CD4-positive, alpha-beta T cell treated with Interleukin-1 beta for 1 hour (primary cell): ENCODE measurements at places on chromosomes 7 and 10.

GRCh38 chr7:132557489-132558044 lies 18.7 kb downstream of the PLXNA4 start:
- DNase-seq, result no peak

GRCh38 chr10:24502006-24502405 lies 221.7 kb downstream of the ARHGAP21 start:
- DNase-seq, result no peak

- no peak for DNase-seq
Observed at GRCh38 chr7:25847336-25848070, 304.5 kb upstream of the NFE2L3 start.

- DNase-seq, result no peak
Observed at GRCh38 chr10:74763934-74764591, 62.3 kb upstream of the KAT6B start.

- no peak for DNase-seq
Observed at GRCh38 chr10:62917475-62918238, 101.5 kb upstream of the EGR2 start.

- peak; percentile 57 for DNase-seq
Observed at GRCh38 chr10:79063661-79064492, 4.9 kb upstream of the ZMIZ1 start.

DNA sequence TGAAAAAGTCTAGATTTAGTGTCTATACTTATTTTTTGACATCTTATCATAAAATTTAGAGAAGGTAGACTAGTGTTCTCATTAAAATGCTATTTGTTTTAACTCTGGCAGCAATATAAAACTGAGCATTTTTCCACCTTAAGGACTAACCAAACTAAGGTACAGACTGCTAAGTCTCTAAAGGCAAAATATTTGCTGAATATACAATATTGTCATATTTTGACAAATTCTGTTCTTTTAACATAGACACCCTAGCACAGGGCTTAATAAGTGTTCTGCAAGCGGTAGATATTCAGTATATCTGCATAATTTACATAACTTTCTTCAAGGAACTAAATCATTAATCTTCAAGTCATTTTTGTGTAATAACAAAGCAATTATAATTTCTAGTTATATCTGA lies 8.6 kb downstream of the RTKN2 start:
- DNase-seq, result no peak

GRCh38 chr10:17227367-17228090 lies 512 bp upstream of the VIM start:
- no peak for DNase-seq

- no peak for DNase-seq
Observed at GRCh38 chr10:59124187-59124586, 52.3 kb upstream of the PHYHIPL start.

GRCh38 chr7:93747019-93747418 lies 143.5 kb downstream of the TFPI2 start:
- DNase-seq, result no peak

- no peak for DNase-seq
Observed at GRCh38 chr7:88452646-88453045, 146.0 kb upstream of the STEAP4 start.

DNA sequence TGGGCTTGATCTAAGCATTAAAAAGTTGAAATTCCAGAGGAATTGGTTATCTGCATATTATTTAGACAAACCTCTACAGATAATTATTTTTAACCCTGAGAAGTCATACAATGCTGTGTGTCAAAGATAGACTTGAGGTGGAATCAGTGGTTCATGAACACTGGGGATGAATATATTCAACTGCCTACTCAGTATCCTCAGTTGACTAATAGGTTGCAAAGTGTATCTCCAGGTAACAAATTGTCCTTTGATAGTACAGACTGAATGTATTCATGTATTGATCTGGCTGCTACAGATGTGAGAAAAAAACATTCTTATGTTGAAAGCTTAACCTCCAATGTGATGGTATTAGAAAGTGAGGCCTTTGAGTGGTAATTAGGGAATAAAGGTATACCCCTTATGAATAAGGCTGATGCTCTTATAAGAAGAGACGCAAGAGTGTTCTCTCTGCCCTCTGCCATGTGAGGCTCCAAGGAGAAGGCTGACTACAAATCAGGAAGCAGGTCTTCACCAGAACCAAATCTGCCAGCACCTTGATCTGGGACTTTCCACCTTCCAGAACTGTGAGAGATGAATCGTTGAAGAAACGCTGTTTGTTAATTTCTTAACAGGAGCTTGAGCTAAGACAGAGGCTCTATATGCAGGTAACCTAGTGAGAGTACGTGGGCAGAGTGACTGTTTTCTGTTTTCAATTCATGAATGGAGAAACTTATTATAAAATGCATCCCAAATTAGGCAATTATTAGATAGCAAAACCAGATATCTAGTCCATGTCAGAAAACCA lies 7.5 kb downstream of the MRPL32 start:
- DNase-seq, result no peak

DNA sequence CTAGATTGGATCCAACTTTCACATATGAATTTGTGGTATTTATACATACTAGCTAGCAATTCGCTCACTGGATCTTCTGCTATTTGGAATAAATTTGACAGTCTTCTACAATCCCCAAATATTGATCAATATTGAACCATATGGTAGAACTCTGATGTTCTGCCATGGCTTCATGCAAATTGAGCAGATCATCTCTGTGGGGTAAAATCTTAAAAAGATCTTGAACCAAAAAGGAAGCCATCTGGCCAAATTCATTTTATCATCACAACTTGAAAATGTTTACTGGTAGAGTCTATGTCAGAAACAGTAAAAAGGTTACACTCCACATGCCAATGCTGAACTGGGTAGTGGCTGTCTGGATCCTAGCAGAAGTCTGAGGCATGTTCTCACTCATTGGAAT lies 80.0 kb downstream of the LHFPL3 start:
- DNase-seq, result no peak

- DNase-seq, result no peak
Observed at GRCh38 chr7:18312482-18312881, 183.1 kb upstream of the HDAC9 start.

DNA sequence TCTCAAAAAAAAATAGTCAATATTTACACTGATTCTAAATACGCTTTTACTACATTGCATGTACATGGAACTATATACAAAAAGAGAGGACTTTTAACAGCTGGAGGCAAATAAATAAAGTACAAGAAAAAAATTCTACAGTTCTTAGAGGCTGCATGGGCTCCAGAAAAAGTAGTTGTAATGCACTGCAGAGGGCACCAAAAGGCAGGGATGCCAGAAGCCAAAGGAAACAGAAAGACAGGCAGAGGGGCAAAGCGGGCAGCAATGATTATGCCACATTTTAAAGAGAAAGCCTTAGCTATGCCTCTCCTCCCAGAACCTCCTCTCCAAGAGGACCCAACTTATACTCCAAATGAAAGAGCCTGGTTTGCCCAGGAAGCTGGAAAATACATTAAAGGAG lies 11.6 kb upstream of the ADCK2 start:
- DNase-seq, result no peak

DNA sequence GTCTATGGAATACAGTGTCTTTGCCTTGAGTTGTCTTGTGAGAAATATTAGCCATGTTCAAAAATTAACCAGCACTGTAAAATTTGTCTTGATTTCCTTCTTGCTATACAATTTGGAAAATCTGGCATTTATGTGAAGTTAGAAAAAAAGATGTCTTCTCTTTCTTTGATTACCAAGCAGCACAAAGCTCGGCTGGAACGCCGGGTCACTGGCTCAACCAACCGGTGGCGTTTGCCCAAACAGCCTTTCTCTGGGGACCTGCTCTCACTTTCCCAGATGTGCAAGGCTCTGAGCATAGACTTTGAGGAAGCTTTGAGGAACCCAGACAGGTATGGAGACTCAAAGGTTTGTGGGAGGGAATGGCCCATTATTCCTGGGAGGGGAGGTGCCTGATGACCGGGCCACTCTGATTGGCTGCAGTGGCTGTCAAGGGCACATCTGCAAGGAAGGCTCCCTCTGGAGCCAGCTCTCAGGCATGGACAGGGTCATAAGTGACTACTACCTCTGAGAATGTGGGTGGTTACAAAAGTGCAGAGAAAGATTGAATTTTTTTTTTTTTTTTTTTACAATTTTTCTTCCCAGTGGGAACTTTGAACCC lies 5.6 kb downstream of the BTBD16 start:
- no peak for DNase-seq

GRCh38 chr10:24465891-24466818 lies 257.2 kb downstream of the KIAA1217 start:
- DNase-seq, result no peak

GRCh38 chr10:111599943-111600342 lies 523.1 kb downstream of the ADRA2A start:
- DNase-seq, result no peak

GRCh38 chr10:79012567-79012966 lies 56.2 kb upstream of the ZMIZ1 start:
- no peak for DNase-seq

DNA sequence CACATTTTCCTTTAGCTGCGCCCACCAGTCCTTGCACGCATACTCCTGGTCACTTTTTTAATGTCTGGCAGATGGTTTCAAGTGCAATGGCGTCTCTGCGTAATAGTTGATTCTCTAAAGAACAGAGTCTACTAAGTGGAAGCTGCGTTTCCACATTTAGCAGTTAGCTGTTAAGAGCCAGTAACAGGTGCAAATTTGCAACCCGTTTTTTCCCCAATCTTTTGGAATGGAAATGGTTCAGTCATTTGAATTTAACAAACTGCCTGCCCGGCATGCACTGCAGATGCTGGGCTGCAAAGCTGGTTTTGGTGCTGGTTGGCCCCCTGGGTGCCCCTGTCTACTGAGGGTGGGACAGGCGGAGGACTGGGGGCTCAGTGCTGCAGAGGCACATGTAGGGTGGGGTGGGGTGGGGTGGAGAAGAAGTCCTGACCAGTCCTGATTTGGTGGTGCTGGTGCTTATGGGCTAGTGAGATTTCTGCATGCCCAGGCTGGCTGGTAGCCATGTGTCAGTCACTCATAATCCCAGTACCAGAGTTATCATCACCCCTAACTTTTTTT lies 43.9 kb downstream of the CUX1 start:
- DNase-seq, result no peak

GRCh38 chr7:30968747-30969603 lies 5.2 kb downstream of the GHRHR start:
- no peak for DNase-seq

DNA sequence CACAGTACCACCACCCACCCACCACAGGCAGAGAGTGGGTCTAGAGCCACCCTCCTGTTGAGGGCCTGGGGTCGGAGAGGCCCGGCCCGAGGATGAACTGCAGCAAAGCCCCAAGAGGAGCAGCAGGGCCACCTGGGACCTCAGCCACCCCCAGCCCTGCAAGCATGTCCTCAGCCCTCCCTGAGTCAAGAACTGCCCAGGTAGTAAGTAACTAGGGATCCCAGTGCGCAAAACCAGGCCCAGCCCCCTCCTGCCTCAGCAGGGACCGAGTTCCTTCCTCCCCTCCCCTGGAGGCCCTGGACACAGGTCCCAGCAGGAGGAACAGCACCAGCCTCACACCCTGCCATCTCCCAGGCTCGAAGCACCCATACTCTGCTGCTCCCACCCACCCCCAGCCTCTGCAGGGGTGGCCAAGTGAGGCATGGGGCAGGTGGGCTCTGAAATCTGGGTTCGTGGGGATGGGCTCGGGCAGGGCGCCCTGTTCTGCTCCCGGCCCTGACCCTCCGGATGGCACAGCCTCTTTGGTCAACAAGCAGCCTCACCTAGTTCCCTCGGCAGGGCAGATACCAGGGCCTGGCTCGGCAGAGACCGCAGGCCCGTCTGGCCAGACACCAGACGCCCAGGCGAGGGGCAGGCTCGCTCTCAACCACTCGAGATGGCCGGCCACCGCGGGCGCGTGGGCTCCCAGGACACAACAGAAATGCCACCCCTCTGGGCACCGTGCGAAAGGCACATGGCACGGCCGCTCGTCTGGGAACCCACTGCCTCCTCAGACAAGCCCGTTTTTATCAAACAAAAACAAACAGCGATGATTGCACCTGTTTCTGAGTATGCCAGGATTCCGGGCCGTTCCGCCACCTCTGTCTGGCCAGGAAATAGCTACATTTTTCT lies 15.2 kb downstream of the PDGFA start:
- DNase-seq, result no peak

DNA sequence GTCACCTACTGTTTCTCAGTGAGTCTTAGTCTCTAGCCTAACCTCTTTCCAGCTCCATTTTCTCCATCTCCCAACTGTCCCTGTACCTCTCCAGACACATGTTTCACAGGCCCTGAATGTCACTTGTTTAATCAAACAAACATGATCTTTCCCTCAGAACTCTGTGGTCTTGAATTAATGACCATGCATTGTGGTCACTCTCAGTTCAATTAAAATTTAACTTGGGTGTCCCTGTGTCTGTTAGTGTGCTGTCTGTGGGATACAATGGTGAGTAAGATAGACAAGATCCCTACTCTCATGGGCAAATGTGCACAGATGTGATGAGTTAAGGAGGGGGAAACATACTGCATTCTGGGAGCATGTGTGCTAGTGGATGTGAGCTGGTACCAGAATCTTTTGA lies 65.0 kb downstream of the RBM33 start:
- no peak for DNase-seq
